ENCODE measurements at places on chromosomes 7 and 10.

DNA sequence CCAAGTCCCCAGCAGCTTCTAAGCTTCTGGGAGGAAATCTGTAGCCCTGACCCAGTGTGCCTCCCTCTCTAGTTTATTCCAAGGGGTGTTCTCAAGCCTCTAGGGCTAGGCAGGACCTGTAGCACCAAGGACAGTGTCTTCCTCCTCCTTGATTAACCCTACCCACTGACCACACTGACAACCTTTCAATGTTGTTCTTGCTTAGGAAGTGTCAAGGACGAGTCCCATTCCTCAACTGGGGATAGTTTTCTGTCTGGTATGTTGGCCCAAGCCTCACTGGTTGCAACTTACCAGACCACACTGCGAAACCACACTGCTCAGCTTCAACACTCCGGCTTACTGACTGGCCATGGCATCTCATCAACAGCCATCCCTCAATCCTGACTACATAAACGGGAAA lies 100.0 kb downstream of the RNF216 start:
- no peak for DNase-seq

- no peak for DNase-seq
These were observed 111.6 kb downstream of the TMEM178B start for GRCh38 chr7:141185369-141185967.

- no peak for DNase-seq
These were observed 51.5 kb upstream of the GDF10 start for GRCh38 chr10:47248386-47249090.

DNA sequence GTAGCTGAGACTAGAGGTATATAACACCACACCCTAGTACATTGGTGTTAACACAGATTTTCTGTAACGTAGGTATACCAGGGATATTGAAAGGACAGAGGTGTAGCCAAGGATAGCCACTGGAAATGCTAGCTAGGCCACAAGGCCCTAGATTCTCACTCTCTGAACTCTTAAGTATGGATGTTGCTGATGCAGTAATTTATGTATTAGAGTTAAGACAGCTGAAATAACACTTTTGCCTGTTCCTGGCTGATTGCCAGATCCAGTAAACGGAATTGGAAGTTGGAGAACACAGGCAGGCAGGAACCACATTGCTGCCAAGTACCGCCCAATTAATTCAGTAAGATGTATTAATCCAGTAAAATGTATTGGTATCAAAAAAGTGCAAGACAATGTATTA lies 1.8 kb downstream of the CALU start:
- no peak for DNase-seq

GRCh38 chr7:99041526-99041925 lies 102.4 kb downstream of the SMURF1 start:
- DNase-seq = no peak

GRCh38 chr7:5270788-5271187 lies 12.0 kb upstream of the SLC29A4 start:
- DNase-seq = no peak

DNA sequence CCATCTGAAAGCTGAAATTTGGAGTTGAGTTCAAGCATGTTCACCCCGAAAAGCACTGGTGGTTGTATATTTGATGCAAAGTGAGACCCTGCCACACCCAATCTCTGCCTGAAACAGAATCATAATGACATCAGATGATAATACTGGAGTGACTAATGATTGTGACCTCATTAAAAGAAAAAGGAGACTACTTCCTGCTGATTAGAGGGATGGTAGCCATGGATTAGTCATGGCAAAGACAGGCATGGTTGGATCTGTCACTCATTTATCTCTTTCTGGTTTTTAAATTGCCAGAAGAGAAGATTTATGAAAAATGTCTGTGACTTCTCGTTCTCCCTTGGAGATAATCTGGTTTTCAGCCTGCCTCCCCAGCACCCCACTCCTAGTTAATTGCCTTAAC lies 101.2 kb downstream of the BAMBI start:
- DNase-seq = no peak

GRCh38 chr7:44470135-44470479 lies 20.4 kb downstream of the NUDCD3 start:
- no peak for DNase-seq

GRCh38 chr10:132524443-132525285 lies 12.9 kb upstream of the INPP5A start:
- DNase-seq = no peak

Data from left hindlimb (tissue), 1 donor.